Activated naive CD8-positive, alpha-beta T cell treated with anti-CD3 and anti-CD28 coated beads, Interleukin-2, amount 50 U/mL, for 16 hours (primary cell): ENCODE measurements at places on chromosomes 13 and 19.

DNA sequence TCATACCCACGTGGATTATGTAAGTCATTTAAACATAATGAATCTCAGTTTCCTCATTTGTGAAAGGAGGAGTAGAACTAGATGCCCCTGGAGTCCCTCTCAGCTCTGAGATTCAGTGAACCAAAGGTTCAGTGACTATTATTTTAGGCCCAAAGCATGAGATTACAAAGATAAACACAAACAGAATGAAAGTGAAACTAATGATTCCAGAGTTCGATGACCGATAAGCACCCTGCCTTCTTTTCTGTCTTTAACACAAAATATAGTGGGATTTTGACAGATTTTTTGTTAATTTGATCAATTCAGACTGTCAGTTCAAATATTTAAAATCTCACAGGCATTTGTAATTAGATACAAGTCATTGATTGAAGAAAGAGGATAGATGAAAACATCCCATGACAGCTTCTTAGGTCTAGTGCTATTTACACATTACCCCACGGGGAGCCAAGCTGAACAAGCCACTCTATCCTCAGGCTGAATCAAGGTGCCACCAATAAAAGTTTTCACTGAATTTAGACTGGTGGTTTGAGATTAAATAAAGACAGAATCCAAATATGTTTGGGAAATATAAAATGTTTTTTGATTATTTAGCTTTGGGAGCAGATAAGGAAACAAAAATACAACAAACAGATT, 64.6 kb upstream of the RAP2A start:
- no peak for DNase-seq

DNA sequence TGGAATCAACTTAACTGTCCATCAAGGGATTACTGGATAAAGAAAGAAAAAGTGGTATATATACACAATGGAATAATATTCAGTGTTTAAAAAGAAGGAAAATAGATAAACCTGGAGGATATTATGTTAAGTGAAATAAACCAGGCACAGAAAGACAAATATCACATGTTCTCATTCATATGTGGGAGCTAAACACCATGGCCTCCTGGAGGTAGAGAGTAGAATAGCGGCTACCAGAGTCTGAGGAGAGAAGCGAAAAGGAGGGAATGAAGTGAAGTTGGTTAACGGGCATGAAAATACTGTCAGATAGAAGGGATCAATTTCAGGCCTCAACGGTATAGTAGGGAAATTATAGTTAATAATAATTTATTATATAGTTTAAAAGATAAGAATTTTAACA, 147.5 kb upstream of the OBI1 start:
- DNase-seq: no peak

- DNase-seq: no peak
Observed at GRCh38 chr13:73722120-73722519, 412.1 kb downstream of the KLF12 start.

- no peak for DNase-seq
Observed at GRCh38 chr13:79725841-79726240, 244.9 kb downstream of the NDFIP2 start.

- DNase-seq: no peak
Observed at GRCh38 chr19:31330761-31331160, 18.5 kb downstream of the TSHZ3 start.

GRCh38 chr19:47564081-47564480, 8.9 kb downstream of the ZNF541 start:
- no peak for DNase-seq

DNA sequence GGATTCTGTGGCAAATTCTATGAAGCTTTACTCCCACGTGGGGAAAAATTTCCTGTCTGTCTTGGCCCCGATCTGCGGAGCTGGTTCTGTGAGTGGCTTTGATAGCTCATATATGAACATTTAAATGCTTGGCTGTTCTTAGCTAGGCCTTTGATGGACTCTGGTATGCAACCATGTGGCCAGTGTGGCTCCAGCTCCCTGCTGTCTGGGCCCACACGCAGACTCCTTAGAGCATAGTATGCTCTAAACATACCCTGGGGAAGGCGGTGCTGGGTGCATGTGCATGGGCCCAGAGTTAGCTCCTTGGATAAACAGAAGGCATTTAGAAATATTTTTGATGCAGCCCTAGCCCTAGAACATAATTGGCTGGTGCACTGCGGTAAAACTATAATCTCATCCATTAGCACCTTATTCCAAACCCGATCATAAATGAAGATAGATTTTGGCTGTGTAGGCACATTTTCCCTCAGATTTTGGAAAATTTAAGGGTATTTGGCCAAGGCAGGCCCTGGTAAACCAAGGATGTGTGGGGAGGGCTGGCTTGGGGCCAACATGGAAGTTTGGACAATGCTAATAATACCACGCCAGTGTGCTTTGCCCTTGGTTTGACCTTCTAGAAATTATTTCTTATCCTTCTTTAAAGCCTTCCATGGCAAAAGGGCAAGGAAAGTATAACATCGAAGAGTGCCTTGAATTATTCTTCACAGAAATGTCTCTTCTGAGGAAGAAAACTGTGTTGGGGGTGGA, 153.5 kb downstream of the LMO7 start:
- DNase-seq: no peak

DNA sequence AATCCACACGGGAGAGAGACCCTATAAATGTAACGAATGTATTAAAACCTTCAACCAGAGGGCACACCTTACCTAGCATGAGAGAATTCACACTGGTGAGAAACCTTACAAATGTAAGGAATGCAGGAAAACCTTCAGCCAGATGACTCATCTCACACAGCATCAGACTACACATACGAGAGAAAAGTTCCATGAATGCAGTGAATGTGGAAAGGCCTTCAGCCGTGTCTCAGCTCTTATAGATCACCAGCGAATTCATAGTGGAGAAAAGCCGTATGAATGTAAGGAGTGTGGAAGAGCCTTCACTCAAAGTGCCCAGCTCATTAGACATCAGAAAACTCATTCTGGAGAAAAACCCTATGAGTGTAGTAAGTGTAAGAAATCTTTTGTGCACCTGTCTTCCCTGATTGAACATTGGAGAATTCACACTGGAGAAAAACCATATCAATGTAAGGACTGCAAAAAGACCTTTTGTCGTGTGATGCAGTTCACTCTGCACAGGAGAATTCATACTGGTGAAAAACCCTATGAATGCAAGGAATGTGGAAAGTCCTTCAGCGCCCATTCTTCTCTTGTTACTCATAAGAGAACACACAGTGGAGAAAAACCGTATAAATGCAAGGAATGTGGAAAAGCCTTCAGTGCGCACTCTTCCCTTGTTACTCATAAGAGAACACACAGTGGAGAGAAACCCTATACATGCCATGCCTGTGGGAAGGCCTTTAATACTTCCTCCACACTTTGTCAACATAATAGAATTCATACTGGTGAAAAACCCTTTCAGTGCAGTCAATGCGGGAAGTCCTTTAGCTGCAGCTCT, 16.0 kb downstream of the ZNF582 start:
- DNase-seq: no peak

GRCh38 chr19:52188822-52189734, 774 bp upstream of the PPP2R1A start:
- DNase-seq: no peak

GRCh38 chr19:54029930-54030490, 33.7 kb downstream of the VSTM1 start:
- DNase-seq: peak; percentile 6

DNA sequence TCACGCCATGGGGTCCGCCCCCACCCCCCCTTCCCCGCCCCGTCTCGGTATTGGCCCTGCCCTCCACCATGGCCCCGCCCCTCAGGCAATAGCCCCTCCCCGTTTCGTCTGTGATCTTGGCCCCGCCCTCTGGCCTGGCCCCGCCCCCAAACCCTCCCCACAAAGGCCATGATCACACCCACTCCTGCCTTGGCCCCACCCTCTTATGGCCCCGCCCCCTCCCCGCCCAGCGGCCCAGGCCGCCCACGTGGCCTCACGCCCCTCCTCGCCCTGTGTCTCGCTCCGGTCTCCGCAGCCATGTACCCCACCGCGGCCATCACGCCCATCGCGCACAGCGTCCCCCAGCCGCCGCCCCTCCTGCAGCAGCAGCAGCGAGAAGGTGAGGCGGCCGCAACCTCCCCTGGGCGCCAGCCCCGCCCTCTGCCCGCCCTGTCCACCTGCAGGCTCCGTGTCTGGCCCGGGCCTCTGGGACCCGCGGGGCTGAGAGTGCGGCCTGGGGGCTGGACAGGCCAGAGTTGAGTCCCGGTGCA, 61.3 kb downstream of the CELF5 start:
- peak; percentile 28 for DNase-seq

DNA sequence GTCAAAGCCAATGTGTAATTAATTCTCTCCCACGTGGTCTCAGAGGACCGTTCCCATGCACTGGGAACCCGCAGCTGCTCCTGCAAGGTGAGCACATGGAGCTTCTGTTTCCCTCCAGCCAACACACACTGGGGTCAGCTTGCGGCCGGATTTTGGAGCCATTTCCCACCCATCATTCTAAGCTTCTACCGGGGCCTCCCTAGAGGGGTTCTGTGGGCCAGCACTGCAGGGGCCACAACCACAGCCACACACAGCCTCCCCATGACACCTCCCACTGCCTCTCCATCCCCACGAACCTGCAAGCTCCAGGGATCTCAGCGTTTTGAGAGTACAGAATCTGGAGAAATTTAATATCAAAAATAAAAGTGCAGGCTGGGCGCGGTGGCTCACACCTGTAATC, 120.7 kb upstream of the SOX1 start:
- no peak for DNase-seq

GRCh38 chr13:41811588-41812021, 149.3 kb downstream of the VWA8 start:
- DNase-seq: no peak

DNA sequence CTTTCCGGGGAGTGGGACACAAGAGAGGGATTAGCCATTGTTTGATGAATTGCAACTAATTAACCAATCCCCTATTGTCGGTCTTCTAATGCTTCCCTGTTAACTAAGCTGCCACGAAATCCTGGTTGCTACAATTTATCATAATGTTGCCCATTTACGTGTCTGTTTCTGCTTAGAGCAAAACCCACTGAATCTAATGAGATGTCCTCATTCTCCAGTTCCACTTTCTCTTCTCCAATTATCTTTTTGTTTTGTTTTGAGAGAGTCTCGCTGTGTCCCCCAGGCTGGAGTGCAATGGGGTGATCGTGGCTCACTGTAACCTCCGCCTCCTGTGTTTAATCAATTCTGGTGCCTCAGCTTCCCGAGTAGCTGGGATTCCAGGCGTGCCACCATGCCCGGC, 5.2 kb upstream of the DPP9 start:
- DNase-seq: no peak

DNA sequence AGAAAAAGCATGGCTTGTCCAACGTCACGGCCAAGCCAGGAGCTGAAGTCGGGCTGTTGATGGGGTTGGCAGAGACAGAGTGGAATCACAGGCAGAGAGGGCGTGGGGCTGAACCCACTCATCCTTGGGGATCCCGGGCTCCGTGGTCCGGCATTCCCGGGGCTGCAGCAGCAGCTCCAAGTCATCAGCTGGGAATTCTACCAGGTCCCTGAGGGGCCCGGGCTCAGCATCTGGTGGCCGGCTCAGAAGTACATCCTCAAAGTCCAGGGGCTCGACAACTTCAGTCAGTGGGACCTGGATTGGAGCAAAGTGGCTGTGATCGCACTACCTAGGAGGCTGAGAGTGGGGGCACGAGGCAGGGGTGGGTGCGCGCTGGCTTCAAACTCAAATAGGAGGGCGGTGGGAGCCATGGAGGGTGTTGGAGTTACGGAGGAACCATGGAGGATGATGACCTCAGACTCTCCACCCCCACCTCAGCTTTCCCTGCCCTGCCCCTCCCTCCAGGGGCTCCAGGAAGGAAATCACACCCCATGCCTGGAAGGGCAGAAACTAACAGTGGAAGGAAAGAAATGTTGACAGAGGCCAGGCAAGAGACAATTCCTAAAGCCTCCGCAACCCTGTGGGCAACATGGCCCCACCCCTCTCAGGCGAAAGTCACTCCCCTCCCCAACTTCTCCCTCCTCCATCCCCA, 9.5 kb downstream of the DOCK6 start:
- no peak for DNase-seq

DNA sequence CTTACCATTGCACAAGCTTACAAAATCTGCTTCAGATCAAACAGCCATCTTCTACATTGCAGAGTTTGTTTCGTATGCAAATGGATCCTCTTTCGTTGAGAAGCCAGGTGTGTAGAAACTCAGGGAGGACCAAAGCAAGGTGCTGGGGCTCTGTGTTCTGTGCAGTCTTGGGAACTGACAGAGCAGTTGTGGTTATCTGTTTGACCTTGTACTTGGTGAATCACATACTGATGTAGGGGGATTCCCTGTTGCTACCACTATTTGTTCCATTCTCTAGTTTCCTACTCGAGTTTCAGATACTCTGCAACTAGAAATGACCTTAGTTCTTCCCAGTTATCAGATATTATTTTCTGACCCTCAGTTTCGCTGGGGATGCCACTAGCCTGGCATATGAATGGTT, 95.2 kb upstream of the CLDN10 start:
- no peak for DNase-seq

DNA sequence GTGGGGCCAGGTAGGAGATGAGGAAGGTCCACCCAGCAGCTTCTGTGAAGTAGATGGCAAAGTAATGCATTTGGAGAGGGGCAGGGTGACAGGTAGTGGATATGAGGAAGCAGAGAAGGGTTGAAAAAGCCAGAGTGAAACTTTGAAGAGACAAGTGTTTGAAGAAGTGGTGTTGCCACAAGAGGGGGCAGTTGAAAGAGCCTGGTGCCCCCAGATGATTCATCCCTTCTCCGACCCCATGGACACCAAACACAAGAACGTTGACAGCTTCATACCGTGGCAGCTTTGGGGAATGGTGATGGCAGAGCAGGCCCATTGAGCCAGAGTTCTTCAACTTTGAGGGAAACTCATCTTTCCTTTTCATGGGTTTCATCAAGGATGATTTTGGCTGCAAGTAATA, 19.9 kb downstream of the IFNL3 start:
- no peak for DNase-seq
